ENCODE measurements at places on chromosomes 12 and 14.

- no peak for DNase-seq
Observed at GRCh38 chr14:34348592-34348991, 113.4 kb downstream of the SPTSSA start.

- no peak for DNase-seq
Observed at GRCh38 chr14:31834616-31835015, 242.5 kb upstream of the ARHGAP5 start.

GRCh38 chr12:67045650-67046049, 223.5 kb upstream of the CAND1 start:
- no peak for DNase-seq

- DNase-seq, result peak; percentile 83
Observed at GRCh38 chr12:52582971-52583456, 9.4 kb upstream of the KRT74 start.

GRCh38 chr12:24172031-24172772, 222.7 kb upstream of the SOX5 start:
- DNase-seq, result peak; percentile 21

- no peak for DNase-seq
Observed at GRCh38 chr12:39239490-39240486, 203.1 kb downstream of the KIF21A start.

- no peak for DNase-seq
Observed at GRCh38 chr14:77580964-77581505, 35.4 kb downstream of the SPTLC2 start.

- no peak for DNase-seq
Observed at GRCh38 chr12:21221778-21222177, 90.8 kb downstream of the SLCO1B1 start.

GRCh38 chr12:53803703-53804102, 51.9 kb upstream of the CISTR start:
- no peak for DNase-seq
